ENCODE measurements at places on chromosomes 5 and 9.

DNA sequence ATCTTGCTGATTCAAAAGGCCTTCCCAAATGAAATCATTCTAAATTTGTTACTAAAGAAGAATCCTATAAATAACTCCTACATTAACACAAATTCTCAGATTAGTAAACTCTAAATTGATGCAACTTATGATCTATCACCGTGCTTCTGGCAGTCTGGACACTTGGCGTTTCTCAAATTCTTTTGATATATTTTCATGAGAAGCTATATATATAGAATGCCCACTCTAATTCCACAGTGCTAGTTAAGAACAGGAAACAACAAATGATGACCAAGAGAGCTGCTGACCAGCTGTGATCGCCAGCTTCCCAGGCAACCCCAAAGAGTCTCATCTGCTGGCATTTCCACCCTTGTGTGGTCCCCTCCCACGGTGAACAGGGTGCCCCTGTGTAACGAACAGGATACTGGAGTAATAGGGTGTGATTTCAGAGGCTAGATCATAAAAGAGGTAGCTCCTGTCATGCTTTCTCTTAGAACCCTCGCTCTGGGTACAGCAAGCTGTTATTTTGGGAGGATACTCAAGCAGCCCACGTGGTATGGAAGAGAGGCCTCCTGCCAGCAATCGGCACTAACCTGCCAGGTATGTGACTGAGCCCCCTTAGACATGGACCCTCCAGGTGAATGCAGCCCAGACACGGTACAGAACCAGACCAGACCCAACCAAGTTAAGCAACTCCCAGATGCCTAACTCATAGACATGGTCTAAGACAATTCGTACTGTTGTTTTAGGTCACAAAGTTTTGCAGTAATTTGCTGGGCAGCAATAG, 64.7 kb downstream of the CDC14B start:
- no peak for DNase-seq

- DNase-seq = no peak
These were observed 208.8 kb upstream of the IRX2 start for GRCh38 chr5:2960294-2960693.

GRCh38 chr9:115939065-115939765, 214.4 kb upstream of the PAPPA start:
- no peak for DNase-seq

- DNase-seq = no peak
These were observed 418.1 kb downstream of the PRR16 start for GRCh38 chr5:120882038-120882775.

DNA sequence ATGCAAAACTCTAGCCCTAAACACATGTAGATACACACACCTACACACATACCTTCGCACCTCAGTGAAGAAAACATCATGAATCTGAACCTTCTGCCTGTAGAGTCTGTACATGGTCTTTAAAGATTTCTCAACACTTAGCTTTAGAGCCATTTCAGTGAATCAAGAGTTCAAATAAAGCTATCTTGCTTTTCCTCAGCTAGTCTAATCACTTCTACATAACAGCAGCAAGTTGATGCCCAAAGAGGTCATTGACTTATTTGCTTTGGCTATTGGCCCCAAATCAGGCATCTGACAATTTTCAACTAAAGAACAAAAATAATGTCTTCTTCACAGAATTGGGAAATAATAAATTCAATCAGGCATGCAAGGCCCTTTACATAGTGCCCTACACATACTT, 127.9 kb upstream of the SGCD start:
- DNase-seq = no peak

- DNase-seq = no peak
These were observed 33.5 kb downstream of the STRBP start for GRCh38 chr9:123234853-123235252.

- DNase-seq = no peak
These were observed 126.3 kb downstream of the HMHB1 start for GRCh38 chr5:143938230-143938629.

DNA sequence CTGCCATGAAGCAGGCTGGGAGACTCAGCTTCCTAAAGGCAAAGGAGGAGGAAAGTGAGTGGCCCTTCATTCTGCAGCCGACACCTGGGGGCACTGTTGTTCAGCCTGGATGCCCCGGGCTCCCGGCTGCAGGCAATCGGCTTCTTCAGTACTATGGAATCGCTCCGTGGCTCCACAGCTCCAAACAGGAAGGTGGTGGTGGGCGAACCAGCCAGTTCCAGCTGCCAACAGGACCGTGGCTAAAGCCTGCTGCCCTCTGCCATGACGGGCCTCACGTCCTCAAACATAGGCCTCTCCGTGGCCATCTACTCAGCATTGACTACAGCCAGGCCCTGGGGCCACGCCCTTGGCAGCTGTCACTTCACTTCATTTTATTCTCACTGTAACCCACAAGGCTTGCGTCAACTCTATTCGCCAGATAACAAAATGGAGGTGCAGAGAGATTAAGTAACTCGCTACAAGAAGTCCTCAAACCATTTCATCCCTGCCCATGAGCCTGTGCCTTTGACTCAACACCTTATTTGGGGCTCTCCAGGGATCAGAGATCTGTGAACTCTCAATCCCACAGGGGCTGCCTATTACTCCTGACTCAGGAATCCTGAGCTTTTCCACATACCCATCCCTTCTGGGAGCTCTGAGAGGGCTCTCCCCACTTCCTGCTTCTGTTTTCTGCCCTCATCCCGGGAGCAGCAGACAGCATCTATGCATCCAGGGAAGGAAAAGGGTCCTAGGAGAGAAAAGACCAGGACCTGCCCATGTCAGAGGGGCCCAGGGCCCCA, 38.0 kb downstream of the PAX5 start:
- DNase-seq = peak; percentile 17

DNA sequence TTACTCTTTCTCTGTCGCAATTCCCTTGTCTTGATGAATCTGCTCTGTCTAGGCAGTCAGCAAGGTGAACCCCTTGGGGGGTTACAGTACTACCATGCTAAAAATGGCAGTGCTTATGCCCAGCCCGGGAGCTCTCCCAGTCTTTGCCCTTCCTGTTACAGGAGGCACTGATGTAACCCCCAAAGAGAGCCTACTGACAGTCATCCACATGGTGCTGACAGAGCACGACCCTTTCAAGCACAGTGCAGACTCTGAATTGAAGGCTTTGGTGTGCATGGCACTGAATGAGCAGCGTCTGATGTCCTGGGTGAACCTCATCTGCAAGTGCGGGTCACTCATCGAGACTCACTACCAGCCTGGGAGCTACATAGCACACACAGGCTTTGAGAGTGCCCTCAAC, 34.5 kb upstream of the SLC36A2 start:
- DNase-seq = no peak

GRCh38 chr9:110143485-110143884, 64.5 kb downstream of the C9orf152 start:
- DNase-seq = no peak

GRCh38 chr9:114954956-114955582, 24.7 kb upstream of the TNFSF8 start:
- no peak for DNase-seq

- no peak for DNase-seq
These were observed 533.3 kb upstream of the CDH9 start for GRCh38 chr5:27571681-27572080.

DNA sequence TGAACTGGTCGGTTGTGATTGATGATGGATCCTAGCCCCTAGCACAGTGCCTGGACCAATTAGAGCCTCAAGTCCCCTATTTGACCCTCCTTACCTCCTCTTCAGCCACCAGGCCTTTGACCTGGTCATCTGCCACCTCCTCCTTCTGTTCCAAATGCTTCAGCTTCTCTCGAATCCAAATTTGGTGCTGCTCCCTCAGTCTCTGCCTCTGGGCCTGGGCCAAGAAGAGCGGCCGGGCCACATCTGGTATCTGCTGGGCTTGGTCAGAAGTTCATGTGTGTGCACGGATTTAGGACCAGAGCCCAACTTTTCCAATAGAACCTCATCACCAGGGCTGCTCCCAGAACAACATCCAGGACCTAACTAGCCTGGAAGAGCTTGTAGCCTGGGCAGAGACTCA, 6.5 kb downstream of the SLC35A4 start:
- no peak for DNase-seq

GRCh38 chr9:129619787-129620668, 873 bp downstream of the C9orf50 start:
- DNase-seq = no peak

DNA sequence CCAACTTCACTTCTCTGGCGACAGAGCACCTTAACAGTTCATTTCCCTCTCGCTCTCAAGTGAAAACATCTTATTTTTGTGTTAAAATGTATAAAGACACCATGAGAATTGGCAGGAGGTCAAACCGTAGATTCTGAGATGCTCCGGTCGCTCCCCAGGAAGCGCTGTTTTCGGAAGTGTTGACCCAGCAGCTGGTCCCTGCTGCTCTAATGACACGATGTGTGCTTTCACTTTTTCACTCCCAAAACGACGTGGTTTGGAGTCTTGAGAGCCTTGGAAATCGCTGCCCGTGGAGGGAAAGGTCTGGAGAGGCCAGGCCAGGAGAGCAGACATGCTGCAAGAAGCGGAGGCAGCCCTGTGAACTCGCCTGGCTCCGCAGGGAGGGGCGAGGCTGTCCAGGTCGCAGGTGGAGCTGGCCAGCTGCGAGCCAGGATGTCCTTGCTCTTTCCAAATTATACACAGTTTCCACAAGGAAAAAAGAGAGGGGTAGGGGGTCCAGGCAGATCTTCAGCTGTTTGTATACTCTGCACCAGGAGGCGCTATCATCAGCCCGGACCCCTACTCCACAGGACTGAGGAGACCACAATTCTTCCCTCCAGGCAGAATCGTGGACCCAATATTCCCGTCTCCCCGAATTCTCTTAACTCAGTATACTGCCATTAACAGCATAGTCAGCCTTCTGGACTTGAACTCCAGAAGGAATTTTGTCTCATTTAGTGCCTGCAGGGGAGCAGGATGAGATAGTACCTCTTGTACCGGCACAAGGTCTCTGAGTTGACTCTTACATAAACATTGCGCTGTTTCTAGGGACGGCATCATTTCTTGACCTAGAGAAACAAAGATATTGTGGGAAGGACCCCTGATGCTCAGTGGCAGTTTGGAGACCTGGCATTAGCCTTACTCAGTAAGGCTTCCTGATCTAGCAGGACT, 248.6 kb upstream of the ANKRD55 start:
- no peak for DNase-seq

DNA sequence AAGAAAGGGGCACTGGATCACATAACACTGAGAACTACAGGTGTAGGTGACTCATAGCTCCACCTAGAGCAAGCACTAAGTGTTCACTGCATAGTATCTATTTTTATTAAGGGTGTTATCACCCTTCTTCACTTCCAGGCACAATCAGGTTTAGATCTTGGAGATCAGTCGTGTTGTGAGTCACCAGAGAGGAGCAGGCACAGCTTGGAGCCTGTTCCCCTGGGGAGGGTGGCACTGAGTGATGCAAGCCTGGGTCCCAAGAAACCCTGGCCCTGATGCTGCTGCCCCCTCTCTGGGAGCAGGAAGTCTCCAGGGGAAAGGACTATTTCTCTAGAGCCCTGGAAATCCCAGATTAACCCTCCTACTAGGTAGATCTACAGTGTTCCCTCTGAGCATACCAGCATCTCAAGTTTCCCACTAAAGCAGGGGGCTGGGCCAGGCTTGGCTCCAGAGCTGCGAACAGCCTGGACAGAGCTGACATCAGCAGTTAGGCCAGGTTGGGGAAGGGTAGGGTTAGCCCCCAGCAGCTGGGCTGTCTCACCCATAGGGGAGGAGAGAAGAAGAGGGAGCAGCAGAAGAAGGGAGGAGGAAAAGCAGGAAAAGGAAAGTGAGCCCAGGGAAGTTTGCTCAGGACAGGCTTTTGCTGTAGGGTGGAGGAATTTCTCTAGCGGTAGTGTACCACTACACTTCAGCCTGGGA, 28.1 kb upstream of the SPINK4 start:
- DNase-seq = no peak

DNA sequence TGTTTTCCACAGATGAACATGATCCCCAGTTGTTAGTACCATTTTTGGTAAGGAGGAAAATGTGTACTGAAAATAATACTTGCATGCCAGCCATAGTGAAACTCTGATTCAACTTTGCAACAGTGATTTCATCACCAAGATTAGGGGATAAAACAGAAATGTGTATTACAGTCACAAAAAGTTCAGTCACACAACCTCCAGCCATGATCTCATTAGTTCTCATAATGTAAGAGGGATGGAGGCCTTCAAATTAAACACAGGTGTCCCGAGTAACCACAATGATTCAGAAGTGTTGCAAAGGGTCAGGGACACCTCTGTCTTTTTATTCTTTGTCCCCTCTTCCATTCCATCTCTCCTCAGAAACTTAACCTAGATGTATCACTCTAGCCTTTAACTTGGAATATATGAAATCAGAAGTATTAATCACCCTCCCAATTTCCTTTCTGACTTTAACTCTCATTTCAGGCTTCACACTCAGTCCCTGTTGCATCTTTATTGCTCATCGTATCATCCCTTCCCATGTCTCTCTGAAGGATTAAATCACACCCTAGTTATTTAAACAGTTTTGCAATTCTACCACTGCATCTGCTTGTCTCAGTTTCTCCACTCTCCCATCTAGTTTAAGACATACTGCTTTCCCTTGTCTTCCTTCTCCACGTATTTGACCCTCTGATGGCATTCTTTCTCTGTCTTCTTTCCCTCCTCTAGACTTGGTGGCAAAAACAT, 291.2 kb downstream of the ADAMTS6 start:
- DNase-seq = no peak

DNA sequence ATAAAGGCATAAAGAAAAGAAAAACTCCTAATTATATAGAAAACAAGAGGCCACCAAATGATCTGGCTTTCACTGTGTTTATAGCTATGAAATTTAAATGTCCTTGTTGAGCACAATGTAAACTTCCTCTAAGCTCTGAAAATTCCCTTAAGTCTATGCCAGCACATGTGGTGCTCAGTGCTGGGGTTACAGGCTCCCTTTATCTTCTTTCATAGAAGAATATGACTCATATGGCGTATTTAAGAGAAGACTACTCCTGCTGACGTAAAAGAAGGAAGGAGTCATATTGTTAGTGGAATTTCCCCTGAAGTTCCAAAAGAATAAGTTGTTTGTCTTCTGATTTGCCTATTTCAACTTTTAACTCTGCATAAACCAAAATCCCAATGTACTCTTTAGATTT, 30.4 kb downstream of the RNF145 start:
- no peak for DNase-seq

- no peak for DNase-seq
These were observed 680.7 kb downstream of the PRR16 start for GRCh38 chr5:121144764-121145163.

GRCh38 chr5:122668552-122668951, 106.3 kb upstream of the SNX2 start:
- no peak for DNase-seq
